Fibroblast of skin of left quadriceps (primary cell): ENCODE measurements at places on chromosomes 1 and 21.

GRCh38 chr1:30572192-30572591, 151.2 kb downstream of the MATN1 start:
- no peak for DNase-seq

GRCh38 chr1:95475686-95476457, 241.9 kb downstream of the RWDD3 start:
- no peak for DNase-seq

DNA sequence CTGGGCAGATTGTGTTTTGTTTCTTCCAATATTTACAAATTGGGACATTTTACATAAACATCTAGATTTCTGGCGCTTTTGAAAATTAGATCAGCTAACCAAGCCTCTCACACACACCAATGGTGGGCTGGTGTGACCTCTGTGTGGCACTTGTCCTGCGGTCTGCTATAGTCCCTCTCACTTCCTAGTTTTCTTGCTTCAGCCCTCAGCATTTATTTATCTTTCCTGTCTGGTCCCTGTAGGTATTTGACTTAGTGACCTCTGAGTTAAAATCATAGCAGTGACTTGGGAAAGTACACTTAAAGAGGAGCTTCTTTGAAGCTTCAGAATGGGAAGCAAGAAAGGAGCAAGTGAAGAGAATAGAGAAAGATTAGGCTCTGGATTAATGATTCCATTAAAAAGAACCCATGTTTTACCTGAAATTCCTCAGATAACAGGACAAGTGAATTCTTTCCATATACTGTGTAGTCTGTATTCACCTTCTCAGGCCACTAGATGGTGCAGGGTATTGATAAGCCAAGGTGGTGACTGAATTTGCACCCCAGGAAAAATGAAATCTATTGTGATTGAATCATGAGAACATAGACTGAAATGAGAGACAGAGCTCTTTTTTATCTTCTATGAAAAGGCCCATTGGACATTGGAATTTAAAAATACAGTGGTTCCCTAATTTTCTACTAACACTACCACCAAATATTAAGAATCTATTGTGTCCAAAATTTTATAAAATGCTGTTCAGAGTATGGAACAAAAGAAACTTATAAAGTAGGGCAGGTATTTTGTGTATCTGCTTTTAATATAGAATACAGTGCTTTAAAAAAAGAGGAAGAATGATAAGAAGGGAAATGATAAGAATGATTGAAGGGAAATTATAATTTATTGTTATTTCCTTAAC, 7.1 kb upstream of the DIPK1A start:
- no peak for DNase-seq

DNA sequence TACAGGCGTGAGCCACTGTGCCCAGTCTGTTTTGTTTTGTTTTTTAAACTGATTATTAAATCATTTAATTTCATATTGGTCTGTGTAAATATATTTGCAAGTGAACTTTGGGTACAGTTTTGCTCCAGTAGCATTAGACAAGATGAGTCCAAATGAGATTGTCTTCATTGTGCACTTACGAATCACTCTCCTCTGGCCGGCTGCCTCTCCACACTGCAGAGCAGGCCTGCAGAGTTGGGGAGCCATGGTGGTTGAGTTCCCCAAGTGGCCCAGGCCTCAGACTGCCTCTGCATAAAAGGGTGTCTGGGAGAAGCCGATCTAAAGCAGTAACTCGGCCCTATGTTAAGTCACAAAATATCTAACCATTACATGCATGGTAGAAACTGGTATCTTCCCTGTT, 74.8 kb downstream of the ATP5PO start:
- no peak for DNase-seq

DNA sequence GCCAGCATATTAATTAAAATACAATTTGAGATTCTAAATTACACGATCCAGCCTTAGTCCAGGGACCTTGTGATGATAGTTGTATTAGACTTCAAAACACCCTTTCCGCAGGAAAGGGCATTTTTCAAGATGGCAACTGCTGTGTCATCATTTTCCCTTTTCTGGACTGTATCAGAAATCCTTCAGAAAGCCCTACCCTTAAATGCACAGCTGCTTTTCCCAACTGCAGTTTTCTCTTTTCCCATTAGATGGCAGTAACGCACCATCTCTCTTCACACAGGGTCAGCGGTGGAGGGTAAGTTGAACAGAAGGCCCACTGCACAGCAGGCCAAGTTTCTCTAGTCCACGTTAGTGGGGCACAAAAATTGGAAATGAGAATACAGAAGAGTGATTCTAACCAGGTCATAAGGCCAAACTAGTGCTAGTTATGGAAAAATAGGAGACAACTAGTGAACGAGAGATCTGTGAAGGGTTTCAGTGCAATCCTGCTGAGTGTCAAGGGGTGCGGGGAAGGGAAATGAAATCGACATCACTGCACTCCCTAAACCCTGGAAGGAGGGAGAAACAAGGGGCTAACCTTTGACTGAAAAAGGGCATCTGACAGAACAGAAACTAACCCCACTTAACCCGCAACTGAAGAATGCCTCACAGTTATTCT, 22.1 kb upstream of the TDRD10 start:
- peak; percentile 80 for DNase-seq

- DNase-seq: no peak
These were observed 10.7 kb downstream of the RIPK4 start for GRCh38 chr21:41755934-41756773.
